ENCODE measurements at places on chromosomes 11 and 22.

GRCh38 chr11:93498161-93498560 lies 45.0 kb downstream of the SMCO4 start:
- no peak for DNase-seq

GRCh38 chr22:33227791-33228190 lies 169.6 kb upstream of the SYN3 start:
- no peak for DNase-seq

- DNase-seq = no peak
Measured at GRCh38 chr11:7281079-7281478, 29.4 kb downstream of the SYT9 start.

DNA sequence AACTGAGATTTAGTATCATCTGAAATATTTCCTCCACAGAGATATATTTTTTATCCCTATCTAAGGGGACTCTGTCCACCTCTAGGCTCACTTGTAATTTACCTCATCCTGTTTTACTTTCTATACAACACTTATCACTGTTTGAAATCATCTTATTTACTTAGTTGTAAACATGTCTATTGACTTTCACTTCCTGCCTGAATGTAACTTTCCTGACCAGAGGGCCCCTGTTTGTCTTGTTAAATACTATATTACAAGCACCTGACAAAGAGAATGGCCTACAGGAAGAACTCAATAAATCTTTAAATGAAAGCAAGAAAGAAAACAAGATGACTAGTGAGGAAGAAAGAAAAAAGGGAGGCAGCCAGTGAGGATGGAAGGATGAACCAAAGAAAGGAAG lies 1727.5 kb downstream of the LRRC4C start:
- no peak for DNase-seq

DNA sequence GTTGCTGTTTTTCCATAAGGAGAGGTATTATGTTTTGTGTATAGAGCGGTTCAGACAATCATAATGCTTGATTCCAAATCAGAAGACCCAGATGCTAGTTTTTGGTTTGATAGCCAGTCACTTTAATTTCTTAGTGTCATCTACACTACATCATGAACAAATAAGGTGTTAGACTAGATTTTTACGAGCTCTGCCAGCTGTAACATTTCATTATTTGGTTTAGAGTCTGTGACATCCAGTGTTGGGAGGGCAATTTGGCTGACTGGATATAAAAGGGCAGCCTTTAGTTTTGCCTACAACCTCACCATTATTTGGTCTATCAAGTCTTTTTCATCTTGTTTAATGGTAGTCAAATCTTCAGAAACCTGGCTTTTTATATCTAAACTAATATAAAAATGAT lies 30.2 kb upstream of the FBXO3 start:
- DNase-seq = no peak

DNA sequence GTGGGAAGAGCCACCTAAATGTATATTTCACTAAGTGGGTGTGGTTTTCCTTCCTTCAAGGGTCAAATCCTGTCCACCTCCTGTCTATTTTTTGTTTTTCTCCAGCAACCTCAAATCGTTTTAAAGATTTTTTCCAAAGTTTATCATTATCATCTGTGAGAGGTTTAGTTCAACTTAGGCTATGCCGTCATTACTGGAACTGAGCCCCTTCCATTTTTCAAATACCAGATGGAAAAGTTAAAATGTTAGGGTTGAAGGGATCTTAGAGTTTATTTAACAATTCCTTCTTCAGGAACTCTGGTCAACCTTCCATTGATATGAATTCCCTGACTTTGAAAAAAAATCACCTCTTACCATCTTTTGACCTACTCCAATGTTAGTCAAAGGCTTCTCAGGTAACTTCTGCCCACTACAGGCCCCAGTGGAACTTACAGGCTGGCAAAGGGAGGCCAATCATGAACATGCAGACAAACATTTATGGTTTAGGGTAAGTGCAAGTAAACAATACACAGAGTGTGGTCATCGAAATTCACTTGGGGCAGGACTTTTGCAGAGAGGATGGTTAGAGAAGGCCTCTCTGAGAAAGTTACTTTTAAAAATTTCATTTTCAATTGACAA lies 45.2 kb downstream of the SYN3 start:
- DNase-seq = no peak

DNA sequence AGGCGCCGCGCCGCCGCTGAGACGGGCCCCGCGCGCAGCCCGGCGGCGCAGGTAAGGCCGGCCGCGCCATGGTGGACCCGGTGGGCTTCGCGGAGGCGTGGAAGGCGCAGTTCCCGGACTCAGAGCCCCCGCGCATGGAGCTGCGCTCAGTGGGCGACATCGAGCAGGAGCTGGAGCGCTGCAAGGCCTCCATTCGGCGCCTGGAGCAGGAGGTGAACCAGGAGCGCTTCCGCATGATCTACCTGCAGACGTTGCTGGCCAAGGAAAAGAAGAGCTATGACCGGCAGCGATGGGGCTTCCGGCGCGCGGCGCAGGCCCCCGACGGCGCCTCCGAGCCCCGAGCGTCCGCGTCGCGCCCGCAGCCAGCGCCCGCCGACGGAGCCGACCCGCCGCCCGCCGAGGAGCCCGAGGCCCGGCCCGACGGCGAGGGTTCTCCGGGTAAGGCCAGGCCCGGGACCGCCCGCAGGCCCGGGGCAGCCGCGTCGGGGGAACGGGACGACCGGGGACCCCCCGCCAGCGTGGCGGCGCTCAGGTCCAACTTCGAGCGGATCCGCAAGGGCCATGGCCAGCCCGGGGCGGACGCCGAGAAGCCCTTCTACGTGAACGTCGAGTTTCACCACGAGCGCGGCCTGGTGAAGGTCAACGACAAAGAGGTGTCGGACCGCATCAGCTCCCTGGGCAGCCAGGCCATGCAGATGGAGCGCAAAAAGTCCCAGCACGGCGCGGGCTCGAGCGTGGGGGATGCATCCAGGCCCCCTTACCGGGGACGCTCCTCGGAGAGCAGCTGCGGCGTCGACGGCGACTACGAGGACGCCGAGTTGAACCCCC lies 798 bp downstream of the BCR start:
- peak; percentile 27 for DNase-seq

DNA sequence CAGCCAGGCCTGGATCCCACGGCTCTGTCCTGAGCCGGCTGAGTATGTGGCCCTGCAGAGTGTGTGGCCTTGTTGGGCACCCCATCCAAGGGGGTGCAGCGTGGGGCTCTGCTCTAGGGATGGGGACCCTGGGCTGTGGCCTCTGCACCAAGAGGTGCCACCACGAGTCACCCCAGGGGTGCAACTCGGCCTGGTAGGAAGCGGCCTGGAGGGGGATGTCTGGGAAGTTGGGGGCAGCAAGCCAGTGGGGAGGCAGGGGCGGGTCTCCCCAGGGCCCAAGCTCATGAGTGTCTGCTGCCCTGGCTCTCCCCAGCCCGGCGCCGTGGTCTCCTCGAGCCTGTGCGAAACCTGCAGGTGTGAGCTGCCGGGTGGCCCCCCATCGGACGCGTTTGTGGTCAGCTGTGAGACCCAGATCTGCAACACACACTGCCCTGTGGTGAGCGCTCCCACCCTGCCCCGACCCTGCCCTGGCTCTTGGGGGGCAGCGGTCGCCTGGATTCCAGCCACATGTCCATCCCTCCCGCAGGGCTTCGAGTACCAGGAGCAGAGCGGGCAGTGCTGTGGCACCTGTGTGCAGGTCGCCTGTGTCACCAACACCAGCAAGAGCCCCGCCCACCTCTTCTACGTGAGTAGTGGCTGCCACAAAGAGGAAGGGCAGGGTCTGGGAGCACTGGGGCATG lies 24.2 kb upstream of the MUC5B start:
- no peak for DNase-seq

DNA sequence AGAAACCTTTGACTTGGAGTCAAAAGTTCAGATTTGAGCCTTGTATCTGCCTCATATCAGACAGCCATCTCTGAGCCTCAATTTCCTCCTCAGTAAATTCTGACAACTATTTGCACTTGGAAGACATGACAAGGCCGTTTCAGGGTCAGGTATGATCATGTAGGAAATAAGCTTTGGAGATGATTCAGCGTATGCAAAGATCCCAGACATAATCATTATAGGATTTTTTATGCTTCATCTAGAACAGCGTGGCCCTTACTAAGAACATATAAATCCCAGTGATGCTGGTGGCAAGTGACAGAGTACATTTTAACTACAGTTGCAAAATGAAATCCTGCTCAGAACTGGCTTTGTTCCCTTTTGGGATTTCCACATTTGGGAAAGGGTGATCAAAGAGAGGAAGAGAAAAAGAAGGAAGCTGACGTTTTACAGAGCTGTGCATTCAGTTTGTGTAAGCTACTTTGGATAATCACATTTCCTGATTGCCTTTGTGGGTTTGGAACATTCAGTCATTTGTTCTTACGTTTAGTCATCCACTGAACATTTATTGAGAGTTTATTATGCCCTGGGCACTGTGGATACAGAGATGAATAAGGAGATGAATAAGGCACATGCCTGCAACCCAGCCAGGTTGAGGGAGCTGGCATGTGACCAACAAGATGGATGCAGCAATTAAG lies 81.9 kb upstream of the HEPHL1 start:
- DNase-seq = no peak

GRCh38 chr11:66659763-66660162 lies 17.9 kb downstream of the RBM4B start:
- DNase-seq = no peak

DNA sequence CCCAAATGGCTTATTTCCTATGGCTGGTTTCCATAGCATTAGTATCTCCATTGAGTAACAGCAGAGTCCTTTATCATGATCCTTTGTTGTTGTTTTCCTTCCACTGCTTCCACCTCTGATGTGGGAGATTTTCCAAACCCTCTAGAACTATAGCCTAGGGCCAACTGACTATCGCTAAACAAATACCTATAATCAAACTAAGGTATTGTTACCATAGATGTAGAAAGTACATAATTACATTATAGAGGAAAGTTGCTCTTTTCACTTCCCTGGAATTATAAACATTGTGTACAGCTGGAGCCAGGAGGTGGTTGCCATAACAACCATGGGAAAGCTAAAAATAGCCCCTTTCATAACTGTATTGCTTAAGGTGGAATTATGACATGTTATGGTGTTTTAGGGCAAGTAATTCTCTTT lies 47.0 kb upstream of the ALKBH3 start:
- no peak for DNase-seq

DNA sequence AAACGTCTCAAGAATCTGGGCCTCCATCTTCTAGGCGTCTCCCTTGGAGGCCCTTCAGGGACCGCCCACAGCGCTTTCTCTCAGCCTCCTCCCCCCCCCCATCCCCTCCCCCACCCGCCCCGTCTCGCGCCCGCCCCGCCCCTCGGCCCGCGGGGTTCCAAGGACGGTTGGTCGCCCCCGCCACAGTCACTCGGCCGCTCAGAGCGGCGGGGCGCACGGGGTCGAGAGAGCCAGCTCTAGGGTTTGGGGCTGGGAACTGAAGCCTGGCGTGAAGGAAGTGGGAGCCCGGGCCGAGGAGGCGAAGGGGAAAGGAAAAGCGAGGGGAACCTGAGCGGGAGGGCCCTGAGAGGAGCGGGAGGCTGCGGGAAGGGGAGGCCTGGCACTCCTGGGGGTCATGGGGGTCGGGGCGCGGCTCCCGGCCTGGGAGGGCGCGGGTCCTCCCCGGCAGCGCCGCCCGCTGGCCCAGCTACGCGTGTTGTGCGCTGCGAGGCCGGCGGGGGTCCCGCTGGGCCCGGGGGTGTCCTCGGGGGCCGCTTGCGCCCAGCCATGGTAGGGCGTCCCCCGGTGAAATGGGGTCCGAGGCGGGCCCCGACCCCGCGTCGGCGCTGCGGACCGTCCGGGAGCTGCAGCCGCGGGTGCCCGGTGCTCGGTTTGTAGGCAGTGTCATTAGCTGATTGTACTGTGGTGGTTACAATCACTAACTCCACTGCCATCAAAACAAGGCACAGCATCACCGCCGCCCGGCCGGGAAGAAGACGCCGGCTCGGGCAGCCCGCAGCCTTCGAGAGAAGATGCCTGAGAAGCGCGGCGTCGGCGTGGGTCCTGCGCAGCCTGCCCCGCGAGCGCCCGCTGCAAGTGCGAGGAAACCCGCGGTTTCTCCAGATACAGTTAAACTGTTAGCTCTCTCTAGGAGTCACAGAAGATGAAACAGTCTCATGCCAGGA lies at the start of gene BTG4:
Gene BTG4, minus strand, starts transcription at position 91 of the 944 bp plus-strand sequence. CDS start 13,610 bp downstream, outside the sequence.
- peak; percentile 75 for DNase-seq

DNA sequence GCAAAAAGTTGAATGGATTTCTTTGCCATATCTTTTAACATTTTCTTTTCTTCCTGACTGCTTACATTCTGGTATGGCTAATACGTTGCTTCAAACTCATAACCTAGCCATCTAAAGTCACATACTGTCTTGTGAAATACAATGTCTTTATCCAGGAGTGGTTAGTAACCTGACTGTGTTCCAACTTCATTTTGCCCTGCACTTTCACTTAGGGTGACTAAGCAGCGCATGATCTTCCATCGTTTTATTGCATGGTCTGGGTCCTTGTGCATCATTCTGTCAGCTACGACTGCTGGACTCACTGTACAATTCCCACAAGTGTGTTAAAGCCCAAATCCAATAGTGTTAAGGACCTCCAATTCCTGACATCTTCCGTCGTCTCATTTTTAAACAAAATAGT lies 403.2 kb downstream of the NTM start:
- no peak for DNase-seq

Measured in neural progenitor cell (in vitro differentiated cells).